C1 segment of cervical spinal cord (tissue), 14 donors: ENCODE measurements at places on chromosomes 12 and 14.

DNA sequence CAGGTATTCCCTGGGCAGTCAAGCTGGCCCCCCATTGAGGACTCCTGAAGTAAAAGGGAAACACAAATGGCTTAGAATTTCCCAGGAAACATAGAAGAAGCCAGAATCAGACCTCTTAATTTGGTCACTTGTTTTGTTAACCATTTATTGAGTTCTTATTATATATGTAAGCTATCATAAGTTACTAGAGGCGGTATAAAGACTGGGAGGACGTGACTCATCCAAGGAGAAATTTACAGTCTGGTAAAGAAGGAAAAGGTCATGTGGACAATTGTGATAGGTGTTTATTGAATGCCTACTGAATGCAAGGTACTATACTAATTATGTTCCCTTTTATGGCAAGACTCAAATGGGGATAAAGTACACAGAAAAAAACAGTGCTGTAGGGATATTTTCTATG, 146.7 kb downstream of the DYRK2 start:
- DNase-seq = no peak

DNA sequence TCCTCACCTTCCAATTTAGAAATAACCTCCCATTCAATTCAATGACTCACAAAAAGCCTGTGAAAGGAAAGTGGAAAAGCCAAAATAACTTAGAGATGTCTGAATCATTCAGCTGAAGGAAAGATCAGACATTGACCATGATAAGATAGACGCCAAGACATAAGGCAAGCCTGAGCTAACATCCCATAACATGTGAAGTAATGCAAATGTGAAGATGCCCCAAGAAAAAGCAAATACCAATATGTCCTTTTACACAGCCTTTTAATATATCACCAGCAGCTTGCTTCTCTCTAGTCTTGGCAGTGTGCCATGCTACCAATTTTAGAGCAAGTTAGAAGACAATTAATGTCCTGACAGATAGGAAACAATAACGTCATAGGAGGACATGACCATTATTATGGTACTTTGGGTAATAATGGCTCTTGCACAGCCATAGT, 2.4 kb upstream of the NUMB start:
- DNase-seq = no peak

DNA sequence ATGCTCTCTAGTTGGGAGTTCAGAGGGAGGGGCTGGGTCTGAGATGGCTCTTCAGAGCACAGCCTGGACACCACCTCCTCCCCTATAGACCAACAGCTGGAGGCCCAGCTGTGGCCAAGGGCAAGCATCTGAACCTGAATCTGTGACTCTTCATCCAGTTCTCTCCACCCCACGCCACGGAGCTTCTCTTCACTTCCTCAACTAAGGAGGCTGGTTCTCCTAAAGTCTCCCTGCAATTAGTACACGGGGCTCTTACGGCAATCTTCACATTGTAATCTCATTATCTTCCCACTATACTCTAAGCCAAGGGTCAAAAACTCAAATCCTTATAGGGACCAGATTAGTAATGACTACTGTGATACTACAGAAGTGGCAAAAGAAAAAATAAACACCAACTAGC, 9.8 kb downstream of the NRDE2 start:
- no peak for DNase-seq

DNA sequence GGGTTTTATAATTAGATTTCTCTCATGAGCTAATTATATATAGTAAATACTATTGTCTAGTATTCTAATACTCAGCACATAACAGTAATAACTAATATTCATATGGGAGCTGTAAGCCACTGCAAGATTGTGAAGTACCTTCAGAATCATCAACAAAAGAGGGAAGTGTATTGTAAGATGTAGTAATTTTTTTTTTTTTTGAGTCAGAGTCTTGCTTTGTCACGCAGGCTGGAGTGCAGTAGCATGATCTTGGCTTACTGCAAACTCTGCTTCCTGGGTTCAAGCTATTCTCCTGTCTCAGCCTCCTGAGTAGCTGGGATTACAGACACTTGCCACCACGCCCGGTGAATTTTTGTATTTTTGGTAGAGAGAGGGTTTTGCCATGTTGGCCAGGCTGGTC, 3.1 kb downstream of the GPR33 start:
- no peak for DNase-seq
